ENCODE measurements at places on chromosomes 6 and 20.

DNA sequence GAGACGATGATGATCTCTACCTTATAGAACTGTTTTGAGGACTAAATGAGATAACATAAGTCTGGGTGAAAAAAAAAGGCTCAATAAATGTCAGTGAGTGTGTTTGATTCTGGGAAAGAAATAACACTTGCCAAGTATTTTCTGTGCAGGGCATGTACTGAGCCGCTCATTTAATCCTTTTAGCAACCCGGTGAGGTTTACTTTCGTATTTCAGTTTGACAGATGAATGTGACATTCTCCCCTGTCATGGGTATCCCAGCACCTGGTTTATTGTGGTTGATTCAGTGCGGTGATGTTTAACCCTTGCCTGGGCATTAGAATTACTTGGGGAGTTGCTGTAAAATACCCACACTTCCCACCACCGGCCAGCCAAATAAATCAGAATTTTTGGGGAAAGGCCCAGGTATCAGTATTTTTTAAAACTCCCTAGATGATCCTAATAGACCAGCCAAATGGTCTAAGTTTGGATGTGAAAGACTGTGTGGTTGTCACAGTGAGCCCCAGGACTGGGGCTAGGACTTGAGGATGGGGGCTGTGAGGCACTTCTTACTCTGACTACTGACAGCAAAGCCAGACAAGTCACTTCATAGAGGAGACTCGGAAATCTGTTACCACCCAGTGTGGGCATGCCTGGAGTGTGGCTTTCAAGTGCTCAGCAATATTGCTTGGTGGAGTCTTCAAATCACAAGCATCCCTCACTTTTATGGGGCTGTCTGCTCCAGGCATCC lies 100.2 kb upstream of the KCNG1 start:
- no peak for DNase-seq

DNA sequence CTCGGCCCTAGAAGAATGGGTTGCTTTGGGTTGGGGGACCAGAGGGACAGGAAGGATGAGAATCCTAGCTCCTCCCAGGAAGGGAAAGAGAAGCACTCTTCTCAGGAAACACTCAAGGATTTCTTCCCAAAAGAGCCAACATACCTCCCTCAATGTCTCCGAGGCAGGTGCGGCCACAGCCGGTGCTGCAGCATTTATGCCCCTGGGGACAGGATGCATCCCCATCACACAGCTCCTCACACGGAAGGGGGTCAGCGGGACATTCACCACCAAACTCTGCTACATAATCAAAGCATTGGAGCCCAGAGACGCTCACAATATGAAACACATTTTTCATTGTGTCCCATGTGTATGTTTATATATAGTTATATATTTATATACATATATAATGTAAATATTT lies 14.8 kb downstream of the WFDC3 start:
- no peak for DNase-seq

DNA sequence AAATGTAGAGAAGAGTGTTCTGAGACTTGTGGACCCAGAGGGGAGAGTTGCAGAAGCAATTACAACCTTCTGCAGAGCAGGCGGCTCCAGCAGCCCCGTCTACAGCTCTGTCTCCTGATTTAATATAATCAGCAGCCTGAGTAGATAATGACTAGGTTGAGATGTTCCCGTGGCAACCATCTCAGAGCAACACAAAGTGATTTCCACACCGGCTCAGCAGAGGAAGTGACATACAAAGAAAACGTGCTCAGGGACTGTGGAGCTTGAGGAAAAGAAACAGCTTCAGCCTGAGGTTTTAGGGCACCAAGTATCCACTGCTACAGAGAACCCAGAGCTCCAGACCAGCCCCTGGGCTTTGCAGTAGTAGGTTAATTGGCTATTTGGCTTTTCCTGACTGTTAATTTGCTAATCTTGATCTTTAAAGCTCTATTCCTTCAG lies 136.4 kb downstream of the MTFR2 start:
- peak; percentile 58 for DNase-seq

DNA sequence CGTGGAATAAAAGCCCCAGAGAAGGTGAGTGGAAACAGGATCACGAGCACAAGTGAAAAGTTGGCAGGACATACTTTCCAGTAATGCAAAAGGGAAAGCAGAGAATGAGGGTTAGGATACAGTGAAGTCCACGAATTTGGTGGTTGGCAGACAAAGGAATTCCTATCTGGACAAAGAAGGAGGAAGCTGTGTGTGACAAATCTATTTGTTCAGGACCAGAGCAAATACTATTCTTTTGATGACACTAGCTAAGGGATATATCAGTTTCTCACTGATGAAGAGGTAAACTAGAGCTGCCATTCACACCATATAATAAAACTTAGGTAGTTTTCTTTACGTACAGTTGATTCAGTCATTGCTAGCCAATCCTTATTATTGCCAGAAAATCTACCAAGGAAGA lies 156.8 kb upstream of the GRIK2 start:
- no peak for DNase-seq

- DNase-seq, result no peak
Observed at GRCh38 chr6:166420351-166420750, 37.6 kb upstream of the MPC1 start.

DNA sequence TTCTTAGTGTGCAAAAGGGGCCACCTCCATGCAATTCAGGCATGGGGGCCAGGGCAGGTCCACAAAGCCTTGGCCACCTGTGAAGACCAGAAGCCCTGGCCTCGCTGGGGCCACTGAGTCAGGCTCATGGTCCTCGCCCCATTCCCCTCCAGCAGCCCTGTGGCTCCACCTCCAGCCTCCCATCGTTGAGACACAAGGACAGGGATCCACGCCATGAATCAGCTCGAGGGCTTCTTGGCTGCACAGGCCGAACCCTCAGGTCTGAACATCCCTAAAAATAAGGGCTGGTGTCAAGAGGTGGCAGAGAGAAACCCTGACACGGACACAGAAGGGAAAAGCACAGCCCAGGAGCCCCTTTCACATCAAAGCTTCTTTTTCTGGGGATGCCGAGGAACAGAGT lies 68.6 kb upstream of the QKI start:
- DNase-seq, result no peak

GRCh38 chr6:3419624-3420272 lies 37.1 kb downstream of the SLC22A23 start:
- peak; percentile 88 for DNase-seq

GRCh38 chr6:71048320-71049164 lies 91.7 kb upstream of the B3GAT2 start:
- no peak for DNase-seq

GRCh38 chr20:32988008-32988407 lies 16.2 kb downstream of the SUN5 start:
- no peak for DNase-seq

- peak; percentile 85 for DNase-seq
Observed at GRCh38 chr6:3518356-3519190, 61.7 kb upstream of the SLC22A23 start.

- no peak for DNase-seq
Observed at GRCh38 chr20:1536893-1537730, 20.4 kb downstream of the SIRPD start.

DNA sequence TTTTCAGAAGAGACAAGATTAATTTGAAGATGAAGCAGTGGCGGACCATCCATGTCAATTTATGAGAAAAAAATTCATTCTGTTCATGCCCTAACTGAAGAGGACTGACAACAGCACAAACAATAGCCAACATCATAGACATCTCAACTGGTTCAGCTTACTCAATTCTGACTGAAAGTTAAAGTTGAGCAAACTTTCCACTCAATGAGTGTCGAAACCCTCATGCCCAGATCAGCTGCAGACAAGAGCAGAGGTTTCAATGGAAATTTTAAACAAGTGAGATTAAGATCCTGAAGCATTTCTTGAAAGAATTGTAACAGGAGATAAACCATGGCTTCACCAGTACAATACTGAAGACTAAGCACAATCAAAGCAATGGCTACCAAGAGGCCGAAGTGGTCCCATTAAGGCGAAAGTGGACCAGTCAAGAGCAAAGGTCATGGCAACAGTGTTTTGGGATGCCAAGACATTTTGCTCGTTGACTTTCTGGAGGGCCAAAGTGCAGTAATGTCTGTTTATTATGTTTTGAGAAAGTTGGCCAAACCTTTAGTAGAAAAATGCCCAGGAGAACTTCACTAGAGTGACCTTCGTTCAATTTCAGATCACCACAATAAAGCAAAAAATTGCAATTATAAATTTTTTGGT lies 6.1 kb upstream of the SFT2D1 start:
- DNase-seq, result no peak

DNA sequence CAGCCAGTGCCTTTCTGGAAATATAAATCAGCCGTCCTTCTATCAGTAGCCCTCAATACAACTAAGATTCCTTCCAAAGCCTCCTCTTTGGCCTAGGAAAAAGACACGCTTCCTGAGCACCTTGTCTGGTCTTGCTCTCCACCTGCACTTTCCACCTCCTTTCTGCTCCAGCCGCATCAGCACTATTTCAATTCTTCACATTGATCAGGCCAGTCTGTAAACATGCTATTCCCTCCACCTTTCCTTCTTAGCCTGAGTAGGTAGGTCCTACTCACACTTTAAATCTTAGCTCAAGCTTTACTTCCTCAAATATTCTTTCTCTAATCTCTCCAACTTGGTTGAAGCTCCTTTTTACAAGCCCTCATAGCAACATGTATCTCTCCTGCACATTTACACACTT lies 11.4 kb downstream of the RANBP9 start:
- no peak for DNase-seq

- peak; percentile 93 for DNase-seq
Observed at GRCh38 chr20:35768731-35769664, 2.8 kb upstream of the PHF20 start.

GRCh38 chr20:64053841-64054661 lies 4.6 kb upstream of the SOX18 start:
- peak; percentile 71 for DNase-seq

Data from fibroblast of skin of scalp (primary cell).